ENCODE measurements at places on chromosomes 16 and 17. TPM values are rescaled to one million over a fixed set of nuclear protein-coding genes. Genes with fewer than 3 reads are reported as not detected.

- DNase-seq, result no peak
Observed at GRCh38 chr16:89944773-89945172, 3.8 kb upstream of the DEF8 start.

GRCh38 chr16:19329932-19330331 lies 44.4 kb downstream of the CLEC19A start:
- no peak for DNase-seq

GRCh38 chr17:13084420-13084819 lies 66.6 kb upstream of the ELAC2 start:
- DNase-seq, result no peak

The C17orf78 gene
- polyA plus RNA-seq, result not detected

All from stomach (tissue), 19 donors.